ENCODE measurements at places on chromosomes 7 and 10. TPM values are rescaled to one million over a fixed set of nuclear protein-coding genes. Genes with fewer than 3 reads are reported as not detected.

The GJD4 gene
- 3.8 TPM for polyA plus RNA-seq

DNA sequence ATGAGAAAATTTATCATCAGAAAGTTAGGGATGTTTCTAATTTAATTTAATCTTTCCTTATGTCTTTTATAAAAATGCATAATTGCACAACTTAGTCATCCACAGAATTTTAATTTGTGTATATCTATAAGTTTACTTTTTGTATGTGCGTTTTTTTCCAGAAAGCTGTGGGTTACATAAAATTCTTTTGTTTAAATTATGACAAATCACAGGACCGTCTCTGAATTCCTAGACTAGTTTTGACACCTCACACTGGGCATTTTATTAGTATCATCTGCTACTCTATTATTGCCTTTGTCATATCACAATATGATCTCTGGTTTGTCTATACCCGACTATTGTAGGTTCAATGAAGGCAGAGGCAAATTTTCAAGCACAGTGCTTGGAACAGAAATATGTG lies 482.4 kb upstream of the SEMA3D start:
- DNase-seq: no peak

DNA sequence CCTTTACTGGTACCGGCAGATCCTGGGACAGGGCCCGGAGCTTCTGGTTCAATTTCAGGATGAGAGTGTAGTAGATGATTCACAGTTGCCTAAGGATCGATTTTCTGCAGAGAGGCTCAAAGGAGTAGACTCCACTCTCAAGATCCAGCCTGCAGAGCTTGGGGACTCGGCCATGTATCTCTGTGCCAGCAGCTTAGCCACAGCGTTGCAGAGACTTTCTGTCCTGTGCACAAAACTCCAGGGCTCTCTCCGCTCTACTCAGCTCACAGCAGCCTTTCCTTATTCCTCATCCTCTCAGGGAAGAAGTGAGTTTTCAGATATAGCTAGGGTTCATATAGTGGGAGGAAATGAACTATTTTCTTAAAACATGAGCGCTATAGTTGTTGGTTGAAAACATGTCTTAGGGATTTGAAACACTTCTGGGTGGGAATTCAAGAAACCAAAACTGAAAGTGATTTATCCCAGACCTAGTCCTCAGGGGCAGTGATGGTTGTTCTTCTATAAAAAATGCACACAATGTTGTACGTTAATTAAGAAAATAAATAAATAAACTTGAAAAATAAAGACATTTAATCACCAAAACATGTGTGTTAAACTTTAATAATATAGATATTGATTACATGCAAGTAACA lies 150.2 kb upstream of the PRSS58 start:
- peak; percentile 52 for DNase-seq

- no peak for DNase-seq
These were observed 88.8 kb upstream of the TRIL start for GRCh38 chr7:29046978-29047377.

GRCh38 chr10:119542357-119542987 lies at the start of gene RGS10:
Gene RGS10, minus strand, starts transcription at chr10:119542719. Its CDS starts 81 bp downstream, at chr10:119542638.
- DNase-seq: peak; percentile 94

The OR13A1 gene
- not detected for polyA plus RNA-seq

The ALOX5 gene
- polyA plus RNA-seq: 1.9 TPM

All from muscle of back (tissue), 13 donors.